Sigmoid colon (tissue), 7 donors: ENCODE measurements at places on chromosomes 5 and 9. TPM values are rescaled to one million over a fixed set of nuclear protein-coding genes. Genes with fewer than 3 reads are reported as not detected.

Gene SIT1
- total RNA-seq: 0.81 TPM

Gene ACTBL2
- total RNA-seq: not detected

- no peaks in the 10 kb centered on the region for H3K36me3 ChIP-seq
- no peaks in the 10 kb centered on the region for H3K4me1 ChIP-seq
- H3K4me3 ChIP-seq: no peak overlapping the region
- no peak overlapping the region for H3K27ac ChIP-seq
Measured at GRCh38 chr5:176793343-176793699, 17.0 kb upstream of the UNC5A start.

- no peak for DNase-seq
- H3K27ac ChIP-seq: no peak overlapping the region
- H3K4me3 ChIP-seq: no peak overlapping the region
- H3K27me3 ChIP-seq: no peaks in the 10 kb centered on the region
Measured at GRCh38 chr5:13831351-13831750, 113.1 kb downstream of the DNAH5 start.

- DNase-seq: no peak
- H3K36me3 ChIP-seq: no peaks in the 10 kb centered on the region
- H3K4me1 ChIP-seq: no peaks in the 10 kb centered on the region
- H3K27ac ChIP-seq: no peak overlapping the region
- no peak overlapping the region for H3K4me3 ChIP-seq
Measured at GRCh38 chr9:123696476-123696875, 233.4 kb downstream of the DENND1A start.

Gene ELOVL7
- 2.5 TPM for total RNA-seq

- no peaks in the 10 kb centered on the region for H3K36me3 ChIP-seq
- no peaks in the 10 kb centered on the region for H3K27me3 ChIP-seq
- DNase-seq: peak; percentile 93
- H3K27ac ChIP-seq: peak within 1 kb of the TSS; percentile 79
Measured at GRCh38 chr9:5832538-5833529, at the start of gene ERMP1. Gene ERMP1, minus strand, starts transcription at chr9:5833117. Its CDS starts 90 bp downstream, at chr9:5833027.

GRCh38 chr9:116153765-116154333 is at the start of gene PAPPA:
Gene PAPPA, plus strand, starts transcription at chr9:116153791. Its CDS starts 382 bp downstream, at chr9:116154173.
- peak within 1 kb of the TSS; percentile 42 for H3K4me3 ChIP-seq
- DNase-seq: no peak
- no peaks in the 10 kb centered on the region for H3K4me1 ChIP-seq

Gene PITX1
- 5.3 TPM for total RNA-seq

Gene LCN9
- not detected for total RNA-seq

Gene DIPK1B
- 18.3 TPM for total RNA-seq

Gene MARCOL
- total RNA-seq: not detected

Gene FGF1
- total RNA-seq: 5.4 TPM

DNA sequence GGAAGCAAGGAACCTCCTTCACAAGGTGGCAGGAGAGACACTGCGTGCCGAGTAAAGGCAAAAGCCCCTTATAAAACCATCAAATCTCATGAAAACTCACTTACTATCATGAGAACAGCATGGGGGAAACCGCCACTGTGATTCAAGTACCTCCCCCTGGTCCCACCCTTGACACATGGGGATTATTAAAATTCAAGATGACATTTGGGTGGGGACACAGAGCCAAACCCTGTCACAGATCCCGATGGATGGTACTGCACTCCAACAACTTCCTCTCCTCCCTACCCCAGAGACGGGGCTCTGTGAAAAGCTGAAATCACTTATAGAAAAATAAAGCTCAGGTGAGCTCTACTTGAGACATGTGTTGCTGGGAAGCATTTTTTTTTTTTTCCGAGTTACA is 10.3 kb upstream of the ADCY2 start:
- no peak overlapping the region for H3K27ac ChIP-seq
- H3K36me3 ChIP-seq: no peaks in the 10 kb centered on the region
- H3K4me3 ChIP-seq: no peak overlapping the region
- DNase-seq: no peak

GRCh38 chr9:122239722-122240121 is 11.0 kb upstream of the LHX6 start:
- H3K4me3 ChIP-seq: no peak overlapping the region
- H3K36me3 ChIP-seq: no peaks in the 10 kb centered on the region
- H3K27ac ChIP-seq: no peak overlapping the region
- no peaks in the 10 kb centered on the region for H3K4me1 ChIP-seq
- no peaks in the 10 kb centered on the region for H3K27me3 ChIP-seq

- no peaks in the 10 kb centered on the region for H3K27me3 ChIP-seq
- no peak overlapping the region for H3K4me3 ChIP-seq
- no peak for DNase-seq
- no peak overlapping the region for H3K27ac ChIP-seq
- no peaks in the 10 kb centered on the region for H3K36me3 ChIP-seq
Measured at GRCh38 chr5:27911216-27911615, 872.8 kb upstream of the CDH9 start.

- peak overlapping the region; percentile 97 for H3K27ac ChIP-seq
- H3K27me3 ChIP-seq: no peaks in the 10 kb centered on the region
- peak overlapping the region; percentile 77 for H3K4me3 ChIP-seq
- no peak for DNase-seq
- no peaks in the 10 kb centered on the region for H3K36me3 ChIP-seq
Measured at GRCh38 chr9:4740388-4740637, 689 bp downstream of the AK3 start.

DNA sequence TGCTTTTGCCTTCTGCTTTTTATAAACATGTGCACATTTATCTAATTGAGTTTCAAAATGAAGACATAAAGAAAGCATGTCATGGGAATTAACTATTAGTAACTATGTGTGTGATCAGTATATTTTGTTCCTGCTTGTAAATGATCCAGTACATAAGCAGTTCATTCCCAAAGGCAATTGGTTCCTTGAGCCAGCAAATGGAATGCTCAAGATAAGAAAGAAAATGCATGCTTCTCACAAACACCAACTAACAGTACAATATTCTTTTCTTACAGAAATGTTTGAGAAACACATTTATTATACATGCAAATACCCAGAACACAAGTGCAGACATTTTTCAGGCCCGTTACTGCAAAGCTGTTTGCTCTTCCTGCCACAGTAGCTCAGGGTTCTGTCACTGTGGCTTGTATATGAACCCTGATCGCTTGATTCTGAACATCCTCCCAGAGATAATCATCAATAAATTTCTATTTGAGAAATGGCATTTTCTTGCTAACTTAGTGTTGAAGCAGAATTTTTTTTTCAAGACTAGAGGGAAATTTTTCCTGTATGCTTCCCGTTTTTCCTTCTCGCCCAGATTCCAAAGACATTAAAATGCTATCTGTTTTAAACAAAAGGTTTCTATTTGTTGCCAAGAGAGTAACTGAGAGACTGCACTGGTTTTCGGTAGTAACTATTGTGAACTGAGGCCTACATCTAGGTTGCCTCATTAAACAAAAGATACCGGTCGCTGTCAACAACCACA is 1.9 kb downstream of the GNAQ start:
- peak overlapping the region; percentile 89 for H3K27ac ChIP-seq
- no peaks in the 10 kb centered on the region for H3K36me3 ChIP-seq
- H3K4me3 ChIP-seq: peak overlapping the region; percentile 81

DNA sequence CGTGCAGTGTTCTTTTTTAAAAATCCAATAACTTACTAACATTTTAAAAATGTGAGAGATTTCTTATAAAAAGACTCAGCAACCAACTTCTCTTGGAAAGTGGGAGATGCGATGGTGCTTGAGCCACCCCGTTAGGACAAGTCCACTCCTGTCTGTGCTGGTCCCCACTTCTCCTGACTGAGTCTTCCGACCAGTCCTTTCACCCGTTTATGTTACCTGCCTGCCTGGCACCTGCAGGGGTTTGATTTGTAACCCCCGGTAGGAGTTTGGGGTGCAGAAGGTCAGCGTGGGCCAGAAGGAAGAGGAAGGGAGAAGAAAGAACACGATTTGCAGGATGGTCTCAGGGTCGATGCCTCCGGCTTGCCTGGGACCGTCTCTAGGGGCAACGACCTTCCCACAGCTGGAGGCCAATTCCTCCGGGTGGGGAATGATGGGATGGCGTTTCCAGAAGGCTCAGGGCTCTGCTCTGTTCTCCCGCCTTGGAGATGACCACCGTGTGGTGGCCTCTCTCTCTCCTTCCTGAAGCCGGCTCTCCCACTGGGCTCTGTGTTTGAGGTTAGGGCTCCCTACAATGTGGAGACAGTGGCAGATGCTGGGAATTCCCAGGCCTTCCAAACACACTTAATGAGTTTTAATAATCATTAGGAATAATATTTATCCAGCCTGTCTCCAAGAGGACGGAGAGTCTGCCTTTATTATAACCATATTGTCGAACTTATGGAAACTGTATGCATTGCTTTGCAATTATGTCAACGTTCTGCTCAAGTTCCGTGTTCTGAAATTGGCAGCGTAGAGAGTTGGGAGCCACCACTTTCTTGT is 14.8 kb downstream of the COL27A1 start:
- no peaks in the 10 kb centered on the region for H3K36me3 ChIP-seq
- no peak overlapping the region for H3K4me3 ChIP-seq
- H3K27ac ChIP-seq: no peak overlapping the region
- H3K4me1 ChIP-seq: no peaks in the 10 kb centered on the region

DNA sequence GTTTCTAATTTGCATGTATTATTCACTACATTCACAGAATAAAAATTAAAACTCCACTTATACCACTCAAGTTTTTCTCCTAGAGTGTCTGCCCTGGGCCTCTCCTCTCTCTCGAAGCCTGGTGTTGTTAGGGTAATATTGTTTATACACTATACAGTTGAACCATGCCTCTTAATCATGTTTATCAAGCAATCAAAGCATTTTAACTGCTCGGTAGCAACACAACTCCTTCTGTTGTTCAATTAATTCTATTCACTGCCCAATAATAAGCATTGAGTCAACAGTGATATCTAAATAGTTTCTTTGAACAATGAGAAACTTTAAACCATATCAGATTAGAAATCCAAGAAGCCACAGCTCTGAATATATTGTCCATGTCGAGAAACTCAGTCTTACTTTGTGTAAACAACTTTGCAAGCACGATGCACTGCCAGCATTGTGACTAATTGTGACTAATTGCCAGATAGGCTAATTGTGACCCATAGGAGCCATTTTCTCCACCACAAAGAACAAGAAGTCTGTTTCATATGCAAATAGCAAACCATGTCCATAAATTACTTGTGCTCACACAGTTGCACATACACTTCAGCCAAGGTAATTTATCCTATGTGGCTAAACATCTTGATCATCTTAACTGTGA is at the start of gene DNAH5:
TSS of gene DNAH5 (minus strand) at position 129 of the 640 bp plus-strand sequence. CDS start 250 bp downstream, outside the sequence.
- DNase-seq: no peak
- no peak within 1 kb of the TSS for H3K27ac ChIP-seq
- H3K4me3 ChIP-seq: no peak within 1 kb of the TSS
- no peaks in the 10 kb centered on the region for H3K36me3 ChIP-seq
- H3K27me3 ChIP-seq: no peaks in the 10 kb centered on the region

Gene NADK2
- 41.0 TPM for total RNA-seq

DNA sequence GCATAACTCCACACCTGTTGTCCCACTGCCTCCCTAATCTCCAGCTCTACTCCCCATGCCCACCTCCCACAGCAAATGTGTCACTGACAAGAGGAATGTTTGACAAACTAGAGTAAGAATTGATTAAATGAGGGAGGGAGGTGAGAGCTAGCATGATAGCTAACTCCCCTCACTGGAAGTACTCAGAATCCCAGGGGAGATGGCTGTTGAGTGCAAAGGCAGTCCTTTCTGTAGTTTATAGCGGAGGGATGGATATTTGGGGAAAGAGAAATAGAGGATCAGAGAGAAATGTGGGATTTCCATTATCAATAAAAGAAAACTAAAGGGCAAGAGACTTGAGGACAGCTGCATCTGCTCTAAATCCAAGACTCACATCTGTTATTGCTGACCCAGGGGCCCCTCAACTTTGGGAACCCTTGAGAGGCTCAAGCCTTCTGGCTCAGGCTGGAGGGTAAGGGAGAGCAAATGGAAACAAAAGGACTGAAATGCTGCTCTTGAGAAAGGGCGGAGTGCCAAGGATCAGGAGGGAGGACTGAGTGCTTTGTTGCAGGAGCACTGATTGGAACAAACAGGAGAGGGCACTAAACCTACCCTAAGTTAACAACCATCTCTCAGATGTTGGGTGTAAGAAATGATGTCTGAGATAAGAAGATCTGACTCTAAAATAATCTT is 372.1 kb downstream of the NTRK2 start:
- no peak for DNase-seq
- H3K4me3 ChIP-seq: no peak overlapping the region
- no peaks in the 10 kb centered on the region for H3K36me3 ChIP-seq
- H3K27me3 ChIP-seq: peaks cover 2% of the 10 kb centered on the region
- no peaks in the 10 kb centered on the region for H3K4me1 ChIP-seq
- H3K27ac ChIP-seq: no peak overlapping the region

DNA sequence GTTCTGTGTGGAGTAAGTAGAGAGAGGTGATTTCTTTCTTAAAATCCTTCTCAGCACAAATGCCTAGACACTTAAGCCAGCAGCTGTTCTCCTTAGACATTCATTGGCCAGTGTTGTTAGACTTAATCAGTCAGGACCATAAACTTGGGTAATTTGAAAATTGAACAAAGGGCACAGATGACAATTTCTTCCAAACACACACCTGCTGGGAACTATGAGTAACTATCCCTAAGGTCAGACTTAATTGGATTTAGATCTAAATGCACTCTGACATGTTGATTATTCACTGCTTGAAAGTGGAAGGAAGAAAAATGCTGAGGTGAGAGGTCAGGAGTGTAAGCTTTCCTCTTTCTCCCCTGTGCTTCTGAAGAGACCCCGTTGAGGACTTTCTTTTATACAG is 1083.7 kb upstream of the DMAC1 start:
- no peak overlapping the region for H3K4me3 ChIP-seq
- DNase-seq: no peak
- H3K27me3 ChIP-seq: no peaks in the 10 kb centered on the region
- no peaks in the 10 kb centered on the region for H3K36me3 ChIP-seq
- H3K27ac ChIP-seq: no peak overlapping the region

DNA sequence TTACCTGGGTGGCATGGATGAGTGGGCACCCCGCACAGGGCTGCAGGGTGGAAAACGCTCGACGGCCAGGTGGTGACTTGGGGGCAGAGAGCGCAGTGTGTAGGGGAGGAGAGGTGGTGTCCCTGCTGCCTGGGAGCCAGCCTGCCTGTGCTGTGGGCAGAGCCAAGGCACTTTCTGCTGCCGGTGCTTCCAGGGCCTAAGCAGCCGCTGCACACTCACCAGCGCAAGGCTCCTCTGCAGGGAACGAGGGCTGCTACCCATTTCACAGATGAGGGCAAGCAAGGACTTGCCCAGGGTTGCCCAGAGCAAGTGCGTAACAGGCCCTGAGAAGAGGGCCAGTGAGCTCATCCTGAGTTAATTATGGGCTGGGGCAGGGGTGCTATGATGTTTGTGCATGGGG is 62.5 kb downstream of the CRB2 start:
- no peaks in the 10 kb centered on the region for H3K4me1 ChIP-seq
- H3K27ac ChIP-seq: no peak overlapping the region
- no peak overlapping the region for H3K4me3 ChIP-seq
- no peaks in the 10 kb centered on the region for H3K27me3 ChIP-seq
- DNase-seq: peak; percentile 40

Gene EPB41L4A
- total RNA-seq: 4.1 TPM
